ENCODE measurements at places on chromosomes 3 and 15. TPM values are rescaled to one million over a fixed set of nuclear protein-coding genes. Genes with fewer than 3 reads are reported as not detected.

- H3K4me1 ChIP-seq = no peaks in the 10 kb centered on the region
- H3K36me3 ChIP-seq = no peaks in the 10 kb centered on the region
- no peak for DNase-seq
- no peak overlapping the region for H3K4me3 ChIP-seq
- no peaks in the 10 kb centered on the region for H3K27me3 ChIP-seq
Measured at GRCh38 chr15:38672814-38673670, 108.4 kb upstream of the RASGRP1 start.

DNA sequence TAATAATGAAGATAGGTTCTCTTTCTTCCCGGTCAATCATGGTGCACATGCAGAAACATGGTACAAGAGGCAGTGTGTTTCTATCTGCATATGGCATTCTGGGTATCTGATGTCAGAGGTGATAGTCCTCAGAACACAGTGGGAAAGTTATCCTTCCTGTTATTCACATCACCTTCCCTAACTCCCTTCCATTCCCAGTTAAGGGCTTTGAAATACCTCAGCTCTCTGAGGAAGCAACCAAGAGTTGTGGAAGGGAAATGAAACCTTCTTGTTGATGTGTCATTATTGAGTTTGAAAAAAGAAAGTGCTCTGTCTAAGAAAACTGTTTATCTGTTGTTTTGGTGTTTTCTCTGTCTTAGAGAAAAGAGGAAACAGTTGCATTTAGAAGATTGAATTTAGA is 21.9 kb upstream of the P2RY13 start:
- no peak overlapping the region for H3K27ac ChIP-seq
- no peaks in the 10 kb centered on the region for H3K4me1 ChIP-seq
- H3K36me3 ChIP-seq = no peaks in the 10 kb centered on the region
- H3K27me3 ChIP-seq = no peaks in the 10 kb centered on the region
- no peak for DNase-seq
- no peak overlapping the region for H3K4me3 ChIP-seq

DNA sequence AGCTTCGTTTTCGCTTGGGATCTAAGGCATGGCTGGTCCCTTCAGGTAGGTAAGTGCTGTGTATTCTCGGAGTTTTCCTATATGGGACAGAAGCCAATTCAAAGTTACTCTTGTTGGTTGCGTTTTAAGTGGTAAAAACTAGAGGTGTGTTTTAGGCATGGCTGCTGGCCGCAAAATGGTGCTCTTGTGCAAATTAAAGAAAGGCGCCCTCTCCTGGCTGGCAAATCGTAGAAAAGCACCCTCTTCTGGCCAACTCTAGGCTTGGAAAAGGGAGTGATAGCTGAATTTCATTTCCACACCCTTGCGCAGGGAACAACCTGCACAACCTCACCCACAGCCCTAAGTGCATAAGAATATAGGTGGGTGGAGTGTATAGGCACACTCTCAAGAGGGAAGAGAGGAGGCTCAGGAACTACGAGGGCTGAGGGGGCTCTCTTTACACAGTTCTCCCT is 23.5 kb downstream of the DRD3 start:
- DNase-seq = no peak
- no peak overlapping the region for H3K4me3 ChIP-seq
- H3K27me3 ChIP-seq = no peaks in the 10 kb centered on the region
- H3K36me3 ChIP-seq = no peaks in the 10 kb centered on the region

Gene SPINT1
- polyA plus RNA-seq = 1.9 TPM

Gene NPRL2
- 17.3 TPM for polyA plus RNA-seq

GRCh38 chr3:131038326-131038725 is 11.6 kb downstream of the NEK11 start:
- no peaks in the 10 kb centered on the region for H3K36me3 ChIP-seq
- H3K4me1 ChIP-seq = no peaks in the 10 kb centered on the region
- no peaks in the 10 kb centered on the region for H3K27me3 ChIP-seq
- H3K4me3 ChIP-seq = no peak overlapping the region
- DNase-seq = no peak

GRCh38 chr15:43225201-43225949 is 4.6 kb upstream of the EPB42 start:
- no peak overlapping the region for H3K27ac ChIP-seq
- no peaks in the 10 kb centered on the region for H3K4me1 ChIP-seq
- no peak overlapping the region for H3K4me3 ChIP-seq

Gene ESYT3
- 0.72 TPM for polyA plus RNA-seq

Gene SUCNR1
- polyA plus RNA-seq = 0.15 TPM

DNA sequence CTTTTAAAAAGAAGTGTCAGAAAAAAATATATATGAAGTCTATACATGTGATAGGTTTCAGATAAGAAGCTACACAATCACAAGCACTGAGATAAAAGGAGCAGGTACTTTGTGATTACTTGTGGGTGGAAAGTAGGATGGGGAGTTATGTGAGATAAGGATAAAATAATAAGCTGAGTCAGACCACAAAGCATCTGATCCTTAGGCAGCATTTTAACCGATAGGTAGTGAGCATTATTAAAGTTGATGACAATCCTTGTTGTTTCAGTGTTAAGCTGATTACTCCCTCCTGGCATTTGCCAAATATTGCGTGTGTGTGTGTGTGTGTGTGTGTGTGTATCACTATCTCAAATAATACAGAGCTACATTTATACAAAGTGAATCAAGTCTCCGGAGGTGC is 483.1 kb downstream of the NAALADL2 start:
- no peaks in the 10 kb centered on the region for H3K36me3 ChIP-seq
- no peak for DNase-seq
- H3K4me3 ChIP-seq = no peak overlapping the region
- H3K4me1 ChIP-seq = peaks cover 3% of the 10 kb centered on the region
- no peak overlapping the region for H3K27ac ChIP-seq

Gene CHRFAM7A
- 5.3 TPM for polyA plus RNA-seq
